ENCODE measurements at places on chromosomes 3 and 15.

DNA sequence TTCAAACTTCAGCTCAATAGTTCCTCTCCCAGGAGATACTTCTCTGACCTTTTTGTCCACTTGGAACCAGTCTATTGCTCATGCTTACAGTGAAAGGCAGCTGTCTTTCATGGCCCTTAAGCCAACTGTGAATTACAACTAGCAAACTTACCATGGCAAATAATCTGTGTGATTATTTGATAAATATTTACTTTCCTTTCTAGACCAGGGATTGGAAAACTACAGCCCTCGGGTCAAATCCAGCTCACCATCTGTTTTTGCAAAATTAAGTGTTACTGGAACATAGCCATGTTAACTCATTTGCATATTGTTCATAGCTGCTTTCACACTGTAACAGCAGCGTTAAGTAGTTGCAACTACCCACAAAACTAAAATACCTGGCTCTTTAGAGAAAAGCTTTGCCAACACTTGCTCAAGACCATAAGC lies 289.1 kb upstream of the MCTP2 start:
- no peak for DNase-seq

- no peak for DNase-seq
Measured at GRCh38 chr3:174116421-174116820, 718.9 kb downstream of the NLGN1 start.

GRCh38 chr3:115800489-115801075 lies 177.3 kb downstream of the GAP43 start:
- no peak for DNase-seq

- no peak for DNase-seq
Measured at GRCh38 chr3:146223401-146224373, 27.2 kb downstream of the PLSCR4 start.

DNA sequence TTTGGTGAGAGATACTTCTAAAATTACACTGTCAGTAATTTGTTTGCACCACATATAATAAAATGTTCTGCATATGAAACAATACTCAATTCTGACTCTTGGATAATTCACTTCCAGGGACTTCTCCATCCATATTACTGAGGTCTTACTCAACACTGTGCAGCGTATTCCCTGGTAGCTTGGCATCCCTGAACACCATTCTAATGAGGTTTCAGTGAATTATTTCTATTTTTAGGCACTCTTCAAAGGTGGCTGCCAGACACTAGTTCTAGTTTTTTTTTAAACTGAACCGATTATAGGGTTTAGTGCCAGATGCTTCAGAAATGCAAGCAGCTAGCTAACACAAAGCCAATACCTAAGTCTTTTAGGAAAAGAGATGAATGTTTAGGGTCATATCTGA lies 283.3 kb downstream of the FEZF2 start:
- DNase-seq, result no peak
